ENCODE measurements at places on chromosomes 7 and 10. TPM values are rescaled to one million over a fixed set of nuclear protein-coding genes. Genes with fewer than 3 reads are reported as not detected.

DNA sequence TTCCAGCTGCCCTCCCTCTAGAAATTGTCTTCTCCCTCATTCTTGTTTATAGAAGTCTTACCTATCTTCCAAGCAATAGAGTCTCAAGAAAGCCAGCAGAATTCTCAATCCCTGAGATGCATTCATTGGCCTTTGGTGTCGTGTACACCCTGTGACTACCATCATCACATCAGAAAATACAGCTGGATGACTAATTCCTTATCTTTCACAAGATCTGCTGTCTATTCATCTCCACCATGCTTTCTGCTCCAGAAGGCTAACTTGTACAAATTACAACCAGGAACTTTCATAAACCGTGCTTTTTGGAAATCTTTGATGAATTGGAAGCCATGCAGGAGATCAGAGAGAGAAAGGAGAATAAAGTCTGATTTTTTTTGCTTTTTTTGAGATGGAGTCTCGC lies 1062.9 kb upstream of the GHITM start:
- DNase-seq: no peak
- H3K27me3 ChIP-seq: no peaks in the 10 kb centered on the region
- H3K4me3 ChIP-seq: no peak overlapping the region
- H3K36me3 ChIP-seq: no peaks in the 10 kb centered on the region
- H3K4me1 ChIP-seq: no peaks in the 10 kb centered on the region
- no peak overlapping the region for H3K27ac ChIP-seq

DNA sequence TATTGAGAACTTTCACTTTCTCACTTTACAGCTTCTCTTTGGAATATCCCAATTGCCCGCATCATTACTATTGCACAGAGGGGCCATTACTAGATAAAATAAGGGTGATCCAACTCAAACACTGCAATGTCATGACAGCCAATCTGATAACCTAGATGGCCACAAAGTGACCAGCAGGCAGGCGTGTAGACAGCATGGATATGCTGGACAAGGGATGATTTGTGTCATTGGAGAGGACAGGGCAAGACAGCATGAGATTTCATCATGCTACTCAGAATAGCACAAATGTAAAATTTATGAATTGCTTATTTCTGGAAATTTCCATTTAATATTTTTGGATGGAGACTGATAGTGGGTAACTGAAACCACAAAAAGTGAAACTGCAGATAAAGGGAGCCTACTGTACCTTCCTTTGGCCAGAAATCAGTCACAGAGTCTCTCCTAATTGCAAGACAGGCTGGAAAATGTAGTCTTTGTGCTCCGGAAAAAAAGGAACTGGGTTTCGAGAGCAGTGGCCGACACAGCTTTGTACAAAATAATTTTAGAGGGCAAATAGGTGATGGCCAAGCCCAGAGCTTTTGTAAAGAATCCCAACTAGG lies 6.1 kb upstream of the GSDME start:
- peaks cover 55% of the 10 kb centered on the region for H3K27me3 ChIP-seq
- H3K27ac ChIP-seq: no peak overlapping the region
- no peaks in the 10 kb centered on the region for H3K36me3 ChIP-seq

ZCWPW1 gene
- total RNA-seq: 4.0 TPM

DNA sequence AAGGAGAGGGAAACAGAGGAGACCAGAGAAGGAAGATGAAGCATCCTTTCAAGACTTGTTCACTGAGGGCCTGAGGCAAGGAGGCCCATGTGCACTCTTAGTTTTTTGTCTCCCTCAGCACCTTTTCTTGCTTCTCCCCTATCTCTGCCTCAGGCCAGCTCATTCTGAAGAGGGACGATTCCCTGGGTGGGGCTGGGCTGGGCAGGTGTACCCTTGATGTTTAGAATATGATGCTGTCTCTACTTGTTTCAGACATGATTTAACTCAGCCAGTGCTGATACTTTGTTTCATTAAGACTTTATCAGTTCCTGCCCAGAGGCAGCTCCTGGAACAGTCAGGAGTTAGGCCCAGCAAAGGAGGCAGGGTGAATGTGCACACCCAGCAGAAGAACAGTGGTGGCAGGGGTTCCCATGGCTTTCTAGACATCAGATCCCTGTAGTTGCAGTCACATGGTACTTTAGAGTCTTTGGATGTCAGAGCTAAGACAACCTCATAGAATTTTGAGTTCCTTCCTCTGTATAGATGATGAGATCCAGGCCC lies 3.4 kb downstream of the PRXL2A start:
- no peaks in the 10 kb centered on the region for H3K36me3 ChIP-seq
- H3K4me1 ChIP-seq: peaks cover 16% of the 10 kb centered on the region
- H3K27ac ChIP-seq: no peak overlapping the region
- peaks cover 5% of the 10 kb centered on the region for H3K27me3 ChIP-seq
- DNase-seq: no peak
